Stimulated activated CD4-positive, alpha-beta T cell treated with anti-CD3 and anti-CD28 coated beads, Interleukin-1b, Interleukin-23, amount 100 ng/mL, for 1 hour (primary cell): ENCODE measurements at places on chromosomes 1 and 21.

- no peak for DNase-seq
These were observed 46.3 kb downstream of the MRPL37 start for GRCh38 chr1:54246116-54246721.

DNA sequence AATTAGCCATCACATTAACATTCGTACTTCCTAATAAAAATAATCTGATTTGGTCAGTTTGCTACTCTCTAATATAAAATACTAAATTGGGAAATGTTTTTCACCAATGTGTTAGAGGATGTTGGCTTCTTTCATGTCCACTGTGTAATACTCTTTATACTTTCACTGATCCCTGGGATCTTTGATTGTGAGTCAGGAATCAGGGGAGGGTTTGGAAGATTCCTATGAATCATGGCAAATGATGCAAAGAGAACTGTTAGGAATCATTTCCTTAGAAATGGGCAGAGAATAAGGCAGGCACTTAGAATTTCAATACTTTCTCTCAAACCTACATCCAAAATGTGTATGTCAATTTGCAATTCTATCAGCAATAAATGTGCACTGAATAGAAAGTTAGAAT, 31.0 kb downstream of the KRTAP24-1 start:
- no peak for DNase-seq

DNA sequence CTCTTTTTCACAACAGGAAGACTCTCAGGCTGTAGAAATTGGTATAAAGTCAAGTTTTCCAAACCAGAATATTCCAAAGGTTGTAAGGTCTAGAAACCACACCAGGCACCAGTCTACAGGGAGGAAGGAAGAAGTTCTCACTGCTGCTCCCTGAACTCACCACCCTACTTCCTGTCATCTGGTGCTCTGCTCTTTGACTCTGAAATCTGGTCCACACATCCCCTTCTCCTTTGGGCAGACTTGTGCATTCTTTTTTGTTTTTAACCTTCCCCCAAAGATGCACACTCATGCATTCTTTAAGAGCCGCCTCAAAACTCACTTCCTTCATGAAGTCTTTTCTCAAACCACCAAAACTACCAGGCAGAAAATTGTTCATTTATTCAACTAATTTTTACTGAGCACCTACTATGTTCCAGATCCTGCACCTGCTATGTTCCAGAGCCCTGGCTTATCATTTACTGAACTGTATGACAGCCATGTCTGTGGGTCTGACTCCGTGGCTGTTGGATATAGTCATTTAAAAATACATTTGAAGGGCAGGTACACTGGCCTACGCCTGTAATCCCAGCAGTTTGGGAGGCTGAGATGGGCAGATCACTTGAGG, 30.1 kb upstream of the EPS15 start:
- no peak for DNase-seq

DNA sequence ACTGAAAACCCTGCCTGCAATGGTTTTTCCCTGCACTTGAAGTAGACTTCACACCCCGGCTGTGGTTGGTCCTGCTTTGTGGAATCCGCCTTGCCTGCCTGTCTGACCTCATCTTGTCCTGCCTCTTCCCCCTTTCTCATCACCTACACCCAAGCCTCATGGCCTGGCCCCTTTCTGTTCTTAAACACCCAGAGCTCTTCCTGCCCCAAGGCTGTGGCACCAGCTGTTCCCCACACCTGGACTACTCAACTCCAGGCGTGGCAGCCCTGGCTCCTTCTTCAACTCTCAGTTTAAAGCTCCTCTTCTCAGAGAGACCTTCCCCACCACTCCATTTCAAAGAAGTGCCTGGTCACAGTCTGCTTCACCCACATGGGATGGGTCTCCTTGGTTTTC, 27.0 kb downstream of the KIAA1614 start:
- DNase-seq: no peak

DNA sequence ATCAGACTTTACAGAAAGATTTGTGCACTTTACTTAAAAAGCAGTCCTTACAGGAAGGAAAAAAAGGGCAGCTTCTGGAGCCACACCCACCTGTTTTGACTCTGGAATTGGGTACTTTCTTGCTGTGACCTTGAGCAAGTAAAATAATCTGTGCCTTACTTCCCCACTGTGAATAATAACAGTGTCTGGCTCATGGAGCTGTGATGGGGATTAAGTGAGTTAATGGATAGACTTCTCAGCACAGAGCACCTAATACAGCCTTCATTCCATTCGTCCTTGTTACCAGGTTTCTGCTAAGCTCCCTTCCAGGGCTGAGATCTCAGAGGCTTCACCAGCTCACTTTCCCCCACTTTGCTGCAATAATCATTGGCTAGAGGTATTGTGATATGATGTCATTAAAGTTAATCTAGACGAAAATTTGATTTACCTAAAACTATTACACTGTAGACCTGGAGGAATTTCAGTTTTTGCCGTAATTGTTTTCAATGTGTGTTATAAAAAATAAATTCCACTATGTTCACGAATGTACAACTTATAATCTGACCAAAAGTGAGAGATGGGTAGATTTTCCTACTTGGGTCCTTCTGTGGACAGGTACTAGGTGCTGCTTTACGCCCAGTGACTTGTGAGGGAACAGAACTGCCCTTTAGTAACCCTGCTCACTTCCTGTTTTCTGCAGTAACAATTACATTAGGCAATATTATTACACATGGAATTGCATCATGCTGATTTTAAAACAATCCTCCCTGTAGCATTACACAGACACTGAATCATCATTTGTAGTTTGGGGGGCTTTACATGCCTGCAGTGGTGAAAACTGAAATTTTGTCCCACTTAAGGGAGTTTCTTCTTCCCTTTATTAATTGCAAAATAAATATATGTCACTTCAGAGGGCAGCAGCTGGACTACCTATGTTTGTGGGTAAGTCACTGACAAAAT, 19.7 kb upstream of the ABCG1 start:
- no peak for DNase-seq

- no peak for DNase-seq
These were observed 237.9 kb downstream of the HLX start for GRCh38 chr1:221117133-221117532.

- no peak for DNase-seq
These were observed 44.5 kb downstream of the CD55 start for GRCh38 chr1:207366022-207366421.

DNA sequence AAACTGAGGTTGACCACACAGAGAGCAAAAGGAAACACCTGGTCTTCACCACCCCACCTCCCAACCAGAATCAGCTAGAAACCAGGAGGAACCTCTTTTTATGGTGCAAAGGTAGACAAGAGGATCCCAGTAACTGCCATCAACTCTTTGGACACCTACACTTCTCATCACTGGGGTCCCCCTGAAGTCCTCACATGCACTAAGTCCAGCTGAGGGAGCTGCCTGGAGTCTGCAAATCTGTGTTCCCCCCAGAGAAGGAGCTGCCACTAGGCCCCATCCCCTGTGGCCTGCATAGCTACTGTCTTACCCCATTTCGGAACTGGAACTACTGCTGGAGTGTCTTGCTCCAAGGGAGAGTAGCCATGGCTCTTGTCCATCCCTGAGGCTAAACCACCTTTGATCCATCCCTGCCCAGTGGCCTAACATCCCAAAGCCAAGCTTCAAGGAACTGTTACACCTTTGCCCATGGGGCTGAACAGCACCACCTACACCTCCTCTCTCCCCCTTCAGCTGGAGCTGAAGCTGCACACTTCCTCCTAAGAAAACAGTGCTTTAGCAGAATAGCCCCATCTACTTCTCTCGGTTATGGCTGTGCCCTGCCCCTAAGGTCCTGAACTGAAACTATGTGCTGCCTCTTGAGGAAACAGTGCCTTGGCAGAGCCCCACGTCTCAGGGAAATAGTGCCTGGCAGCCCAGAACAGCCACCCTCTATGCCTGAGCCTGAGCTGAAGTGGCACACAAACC, 85.4 kb upstream of the CD53 start:
- DNase-seq: no peak

- no peak for DNase-seq
These were observed 13.6 kb upstream of the LAMTOR5 start for GRCh38 chr1:110420874-110421793.

- DNase-seq: no peak
These were observed 65.4 kb downstream of the UBIAD1 start for GRCh38 chr1:11338284-11338924.

DNA sequence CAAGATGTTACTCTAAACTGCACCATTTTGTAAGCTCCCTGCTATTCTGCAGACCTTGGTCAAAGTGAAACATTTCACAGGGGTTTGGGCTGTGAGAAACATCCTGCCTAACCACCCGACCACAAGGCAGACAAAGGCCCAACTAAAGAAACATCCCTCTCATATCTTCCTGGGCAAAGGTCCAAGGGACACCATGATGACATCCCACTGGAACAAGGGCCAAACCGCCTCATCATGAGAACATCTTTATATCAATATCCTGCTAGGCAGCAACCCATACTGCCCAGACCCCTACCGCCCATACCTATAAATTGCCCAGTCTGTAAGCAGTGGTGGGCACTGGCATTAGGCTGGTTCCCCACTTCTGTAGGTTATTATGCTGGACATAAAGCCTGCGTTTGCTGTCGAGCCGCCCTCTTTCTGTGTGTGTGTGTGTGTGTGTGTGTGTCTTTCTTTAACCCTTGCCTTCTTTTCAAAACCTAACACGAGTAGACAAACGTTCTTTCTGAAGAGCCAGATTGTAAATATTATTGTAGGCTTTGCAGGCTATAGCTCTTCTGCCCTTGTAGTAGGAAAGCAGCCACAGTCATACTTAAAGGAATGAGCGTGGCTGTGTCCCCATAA, 1.0 kb upstream of the PPIE start:
- DNase-seq: no peak
